NCI-H1092 (cell line): ENCODE measurements at places on chromosomes 6 and 20.

DNA sequence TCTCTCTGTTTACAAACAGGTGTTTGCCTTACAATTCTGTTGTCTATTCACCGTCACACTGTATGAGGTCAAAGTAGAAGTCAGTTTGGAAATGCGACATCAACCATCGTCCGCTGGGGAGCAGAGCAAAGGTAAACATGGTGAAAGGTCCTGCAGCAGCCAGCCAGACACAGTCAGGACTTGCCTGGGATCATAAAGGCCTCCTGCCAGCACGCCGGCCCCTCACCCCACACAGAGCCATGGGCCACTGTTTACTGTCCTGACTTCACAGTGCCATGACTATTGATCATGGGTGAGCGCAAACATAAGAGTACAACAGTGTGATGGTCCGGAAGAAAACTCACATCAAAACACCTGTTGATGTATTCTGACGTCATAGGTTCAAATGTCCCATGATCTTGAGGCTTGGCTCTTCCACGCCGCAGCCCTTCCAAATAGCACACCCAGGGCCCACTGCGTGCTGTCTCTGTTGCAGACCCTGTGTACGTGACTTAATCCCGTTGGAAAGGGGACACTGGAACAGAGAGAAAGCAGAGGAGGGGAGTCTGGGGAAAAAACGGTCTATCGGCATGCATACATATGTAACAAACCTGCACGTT, 16.9 kb upstream of the PPP1R3G start:
- DNase-seq: no peak

DNA sequence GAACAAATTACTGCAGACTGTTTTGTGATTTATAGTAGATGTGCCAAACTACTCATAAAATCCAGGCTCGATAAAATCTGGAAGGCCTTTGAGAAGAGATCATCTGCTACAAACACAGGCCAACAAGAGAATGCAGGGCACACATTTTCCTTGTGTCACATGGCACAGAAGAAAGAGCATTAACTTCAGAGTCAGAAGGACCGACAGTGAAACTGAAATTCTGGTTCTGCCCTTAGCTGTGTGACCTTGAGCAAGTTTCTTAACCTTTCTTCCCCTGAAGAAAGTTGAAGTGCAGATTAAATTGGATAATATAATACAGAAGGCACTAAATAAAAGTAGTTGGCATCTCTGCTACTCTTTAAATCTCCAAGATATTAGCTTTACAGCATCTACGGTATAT, 338.4 kb upstream of the IRAK1BP1 start:
- no peak for DNase-seq

- no peak for DNase-seq
Observed at GRCh38 chr6:111880181-111880888, 7.1 kb upstream of the FYN start.

- no peak for DNase-seq
Observed at GRCh38 chr6:154579046-154579445, 68.6 kb upstream of the CNKSR3 start.

DNA sequence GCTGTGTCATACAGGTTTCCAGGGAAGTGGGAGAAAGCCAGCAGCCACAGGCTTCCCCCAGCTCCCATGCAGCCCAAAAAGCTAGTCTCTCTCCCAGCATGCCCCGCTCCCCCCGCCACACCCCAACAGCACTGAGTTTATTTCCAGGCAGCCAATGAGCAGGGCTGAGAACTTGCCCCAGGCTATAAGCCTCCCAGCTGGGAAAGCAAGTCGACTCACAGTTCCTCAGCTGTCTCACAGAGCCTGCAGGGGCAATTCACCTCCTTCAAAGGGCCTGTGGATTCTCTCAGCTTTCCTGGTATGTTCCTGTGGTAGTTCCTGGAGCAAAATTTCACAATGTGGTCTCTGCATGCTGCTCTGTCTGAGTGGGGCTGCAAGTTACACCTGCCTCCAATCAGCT, 34.2 kb downstream of the PAX1 start:
- no peak for DNase-seq

DNA sequence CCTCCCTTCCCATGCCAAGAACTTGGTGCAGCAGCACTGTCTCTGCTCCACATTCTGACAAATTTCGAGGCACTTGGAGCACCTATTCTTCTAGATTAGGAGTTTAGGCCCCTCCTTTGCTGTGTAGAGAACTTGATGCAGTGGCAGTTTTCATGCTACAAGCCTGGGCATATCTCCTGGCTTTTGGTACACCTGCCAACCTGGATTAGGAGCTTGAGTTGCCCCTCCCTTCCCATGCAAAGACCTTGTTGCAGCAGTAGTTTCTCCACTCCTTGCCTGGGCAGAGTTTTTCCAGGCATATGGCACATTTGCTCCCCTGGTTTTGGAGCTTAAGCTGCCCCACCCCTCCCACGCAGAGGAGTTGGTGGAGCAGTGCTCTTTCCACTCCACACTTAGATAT, 956.1 kb downstream of the EYS start:
- DNase-seq: no peak

DNA sequence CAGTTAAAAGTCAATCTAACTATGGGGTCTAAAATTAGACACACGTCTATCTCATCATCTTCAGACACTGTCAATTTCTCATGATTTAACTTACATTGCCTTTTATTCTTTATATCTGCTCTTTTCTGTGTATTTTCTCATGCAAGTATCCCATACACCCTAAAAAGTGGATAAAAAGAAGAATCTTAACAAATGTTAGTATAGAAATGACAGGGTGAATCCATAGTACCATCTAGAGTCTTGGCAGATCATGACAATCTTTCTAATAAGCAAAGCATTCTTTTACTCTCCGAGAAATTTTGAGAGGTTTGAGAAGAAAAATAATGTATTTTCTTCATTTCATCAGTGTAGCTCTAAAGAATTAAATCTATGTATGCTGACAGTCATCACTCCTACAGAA, 382.7 kb downstream of the C6orf118 start:
- DNase-seq: no peak

DNA sequence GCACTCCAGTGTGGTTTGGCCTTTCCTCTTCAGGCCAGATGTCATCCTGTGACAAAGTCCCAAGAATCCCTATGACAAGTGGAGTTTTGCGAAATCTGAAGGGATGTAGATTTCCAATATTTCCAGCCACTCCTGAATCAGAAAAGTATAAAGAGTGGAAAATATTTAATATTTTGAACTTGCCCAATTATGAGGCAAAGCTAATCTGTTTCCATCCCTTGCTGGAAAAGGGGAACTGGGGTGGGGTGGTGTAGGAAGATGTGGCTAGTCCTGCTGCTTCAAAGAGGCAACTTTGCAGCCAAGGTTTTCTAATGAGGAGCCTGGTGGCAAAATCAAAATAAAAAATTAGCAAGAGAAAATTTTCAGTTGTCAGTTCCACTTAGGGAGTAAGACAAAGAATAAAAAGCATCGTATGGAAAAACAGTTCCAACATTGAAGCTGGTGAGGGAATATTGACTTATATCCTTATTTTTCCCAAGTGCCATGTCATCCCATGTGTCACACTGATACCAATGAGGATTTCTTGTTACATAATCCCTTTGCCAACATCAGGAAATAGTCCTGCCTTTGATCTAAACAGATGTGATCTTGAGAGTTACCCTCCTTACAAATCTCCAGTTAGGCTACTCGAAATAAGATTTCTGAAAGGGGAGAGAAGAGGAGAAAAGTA, 480.0 kb upstream of the JARID2 start:
- no peak for DNase-seq

DNA sequence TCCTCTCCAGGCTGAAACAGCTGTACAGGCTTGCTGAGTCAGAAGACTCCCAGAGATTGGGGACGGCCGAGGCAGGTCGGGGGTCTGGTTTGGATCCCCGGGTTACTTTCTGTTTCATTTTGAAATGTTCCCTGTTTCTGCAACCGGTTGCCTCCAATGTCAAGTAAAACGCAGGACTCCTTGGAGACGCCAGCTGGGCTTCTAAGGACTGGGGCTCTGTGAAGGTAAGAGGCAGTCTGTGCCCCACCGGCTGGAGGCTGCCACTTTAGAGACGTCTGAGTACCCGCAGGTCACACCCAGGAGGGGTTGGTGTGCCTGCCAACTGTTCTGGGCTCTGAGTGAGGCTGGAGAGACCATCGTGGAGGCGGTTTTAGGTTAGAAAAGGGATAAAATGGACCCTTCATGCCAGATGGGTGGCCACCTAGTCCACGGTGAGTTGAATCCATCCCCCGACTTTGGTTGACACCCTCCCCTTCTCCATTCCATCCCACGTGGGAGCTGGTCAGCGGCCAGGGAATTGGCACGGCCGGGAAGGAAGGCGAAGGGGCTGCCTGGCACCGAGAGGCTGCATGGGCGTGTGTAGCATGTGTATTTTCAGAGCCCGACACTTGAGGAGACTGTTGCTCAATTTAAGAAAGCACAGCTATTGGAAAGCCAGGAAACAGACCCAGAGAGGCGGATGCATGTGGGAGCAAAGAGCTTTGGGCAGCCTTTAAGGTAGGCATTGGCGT, 240.9 kb downstream of the PHACTR1 start:
- DNase-seq: no peak

- no peak for DNase-seq
Observed at GRCh38 chr6:39343396-39343870, 20.9 kb upstream of the KCNK16 start.

DNA sequence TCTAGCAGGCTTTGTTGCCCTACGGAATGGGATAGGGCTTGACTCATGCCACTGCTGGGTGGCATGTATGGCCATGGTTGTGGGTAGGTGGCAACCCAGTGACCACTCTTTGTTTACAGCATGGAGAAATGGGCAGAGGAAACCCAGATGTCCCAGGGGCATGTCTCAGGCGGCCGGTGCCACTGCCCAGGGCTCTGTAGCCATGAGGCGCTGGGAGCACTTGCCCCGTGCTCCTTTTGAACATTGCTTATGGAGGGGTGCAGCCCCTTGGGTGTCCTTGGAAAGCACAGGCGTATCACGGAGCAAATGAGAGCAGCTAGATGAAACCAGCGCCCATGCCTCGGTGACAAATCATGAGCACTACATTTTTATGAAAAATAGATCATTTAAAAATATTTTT, 212.5 kb upstream of the ECI2 start:
- no peak for DNase-seq

DNA sequence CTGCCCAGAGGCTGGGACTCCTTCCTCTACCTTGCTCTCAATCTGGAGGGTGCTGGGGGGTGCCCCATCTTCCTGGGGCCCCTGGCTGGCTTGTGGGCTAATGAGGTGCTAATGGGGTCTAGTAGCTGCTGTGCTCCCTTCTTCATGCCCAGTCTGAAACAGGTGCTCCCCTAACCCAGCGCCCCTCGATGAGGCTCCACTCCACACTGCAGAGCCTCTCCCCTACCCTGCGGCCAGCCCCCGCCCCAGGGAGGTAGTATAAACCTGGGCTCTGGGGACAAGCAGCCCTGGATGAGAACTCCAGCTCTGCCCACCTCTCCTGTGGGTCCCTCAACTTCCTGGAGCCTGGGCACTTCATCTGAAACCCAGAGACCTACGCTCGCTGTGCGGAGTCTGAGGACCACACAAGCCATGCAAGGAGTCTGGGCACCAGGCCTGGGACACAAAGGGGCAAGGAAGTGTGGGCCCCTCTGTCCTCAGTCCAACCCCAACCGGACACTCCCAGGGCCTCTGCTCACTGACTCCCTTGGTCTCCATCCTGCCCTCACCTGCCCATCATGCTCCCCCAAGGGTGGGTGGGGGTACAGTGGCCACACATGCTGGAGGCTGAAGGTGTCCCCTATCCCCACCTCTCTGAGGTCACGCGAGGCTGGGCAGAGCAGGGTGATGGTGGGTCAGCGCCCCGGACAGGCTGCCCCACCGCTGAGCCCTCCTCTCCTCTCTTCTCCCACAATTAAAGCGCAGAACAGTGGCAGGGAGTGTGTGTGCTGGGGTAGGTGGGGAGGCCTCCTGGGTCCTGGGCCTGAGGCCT, 6.1 kb downstream of the RPL10A start:
- DNase-seq: no peak

DNA sequence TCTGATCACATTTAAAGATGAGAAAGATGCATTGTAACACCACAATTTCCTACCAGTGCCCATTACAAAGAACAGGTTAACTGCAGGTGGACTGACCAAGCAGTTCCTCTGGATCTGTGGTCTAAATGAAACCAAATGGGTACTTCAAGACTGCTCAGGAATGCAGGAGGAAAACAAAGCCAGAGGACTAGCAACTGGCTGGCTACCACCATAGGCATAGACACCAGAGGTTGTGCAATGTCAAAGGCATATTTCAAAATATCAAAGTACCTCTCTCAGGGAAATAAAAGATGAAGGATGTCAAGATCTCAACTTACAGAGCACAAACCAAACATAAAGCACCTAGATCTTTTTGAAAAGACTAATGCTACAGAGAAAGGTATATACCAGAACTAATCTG, 65.5 kb downstream of the GMDS start:
- DNase-seq: no peak

GRCh38 chr20:329851-330232, 4.5 kb downstream of the SOX12 start:
- DNase-seq: no peak

GRCh38 chr20:56872620-56873458, 243.7 kb downstream of the TFAP2C start:
- DNase-seq: no peak

DNA sequence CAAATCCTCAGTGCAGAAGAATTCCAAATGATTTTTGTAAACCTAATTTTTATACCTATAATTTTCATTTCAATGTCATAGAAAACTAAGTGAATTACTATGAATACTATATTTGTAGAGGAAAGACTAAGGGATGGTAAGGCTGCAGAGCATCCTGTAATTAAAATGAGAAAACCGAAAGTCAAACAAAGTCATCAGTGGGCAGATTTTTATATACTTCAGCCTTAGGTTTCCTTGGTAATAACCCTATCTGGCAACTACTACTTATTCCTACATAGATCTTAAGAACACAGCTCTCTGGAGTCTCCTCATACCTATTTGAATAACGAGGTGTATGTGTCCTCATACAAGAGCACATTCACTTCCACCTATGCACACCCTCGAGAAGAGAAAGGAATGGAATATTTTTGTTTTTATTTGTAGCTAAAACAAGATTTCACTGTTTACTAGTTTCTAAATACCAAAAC, 117.9 kb upstream of the SGK1 start:
- DNase-seq: no peak

DNA sequence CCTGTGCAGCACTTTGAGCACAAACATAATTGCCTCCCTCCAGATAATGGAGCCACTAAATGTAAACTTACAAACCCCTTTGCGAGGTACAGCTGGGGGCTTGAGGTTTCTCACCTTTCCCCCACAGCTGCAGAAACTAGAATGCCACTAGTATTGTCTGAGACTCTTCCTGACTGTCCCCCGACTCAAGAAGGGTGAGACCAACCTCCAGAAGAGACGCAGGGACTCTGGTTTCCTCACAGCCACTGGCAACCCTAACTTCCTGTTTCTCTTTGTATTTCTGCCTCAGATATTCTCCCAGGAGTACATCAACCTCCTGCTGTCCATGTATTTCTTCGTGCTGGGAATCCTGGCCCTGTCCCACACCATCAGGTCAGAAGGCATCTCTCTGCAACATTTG, 23.6 kb downstream of the HM13 start:
- DNase-seq: no peak
